CD8-positive, alpha-beta memory T cell (primary cell): ENCODE measurements at places on chromosomes 3 and 15. TPM values are rescaled to one million over a fixed set of nuclear protein-coding genes. Genes with fewer than 3 reads are reported as not detected.

PTX3 gene
- total RNA-seq, result not detected

CLEC3B gene
- not detected for total RNA-seq

ERICH6 gene
- 0.39 TPM for total RNA-seq

FBXO40 gene
- total RNA-seq, result not detected

DNA sequence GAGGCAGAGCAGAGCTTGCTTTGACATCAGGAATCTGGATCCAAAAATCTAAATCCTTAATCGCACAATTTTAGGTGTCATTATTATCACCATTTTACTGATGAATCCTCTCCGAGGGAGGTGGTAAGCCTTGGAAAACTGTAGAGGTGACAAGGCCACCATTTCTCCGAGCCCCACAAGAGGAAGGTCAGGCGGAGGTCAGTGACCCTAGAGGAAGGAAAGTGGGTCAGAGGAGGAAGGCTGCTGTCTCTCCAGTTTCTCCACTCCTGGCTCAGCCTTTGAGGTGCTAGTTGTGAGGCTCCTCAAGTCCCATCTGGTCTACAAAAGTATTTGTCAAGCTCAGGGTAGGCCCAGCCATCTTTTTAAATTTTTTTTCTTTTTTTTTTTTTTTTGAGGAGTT lies 3.2 kb downstream of the DVL3 start:
- H3K36me3 ChIP-seq, result no peaks in the 10 kb centered on the region
- H3K4me3 ChIP-seq, result no peak overlapping the region
- H3K4me1 ChIP-seq, result peaks cover 17% of the 10 kb centered on the region
- H3K27me3 ChIP-seq, result no peaks in the 10 kb centered on the region

GRCh38 chr15:45719490-45719889 lies 84.7 kb downstream of the SQOR start:
- DNase-seq, result no peak
- no peaks in the 10 kb centered on the region for H3K36me3 ChIP-seq

DNA sequence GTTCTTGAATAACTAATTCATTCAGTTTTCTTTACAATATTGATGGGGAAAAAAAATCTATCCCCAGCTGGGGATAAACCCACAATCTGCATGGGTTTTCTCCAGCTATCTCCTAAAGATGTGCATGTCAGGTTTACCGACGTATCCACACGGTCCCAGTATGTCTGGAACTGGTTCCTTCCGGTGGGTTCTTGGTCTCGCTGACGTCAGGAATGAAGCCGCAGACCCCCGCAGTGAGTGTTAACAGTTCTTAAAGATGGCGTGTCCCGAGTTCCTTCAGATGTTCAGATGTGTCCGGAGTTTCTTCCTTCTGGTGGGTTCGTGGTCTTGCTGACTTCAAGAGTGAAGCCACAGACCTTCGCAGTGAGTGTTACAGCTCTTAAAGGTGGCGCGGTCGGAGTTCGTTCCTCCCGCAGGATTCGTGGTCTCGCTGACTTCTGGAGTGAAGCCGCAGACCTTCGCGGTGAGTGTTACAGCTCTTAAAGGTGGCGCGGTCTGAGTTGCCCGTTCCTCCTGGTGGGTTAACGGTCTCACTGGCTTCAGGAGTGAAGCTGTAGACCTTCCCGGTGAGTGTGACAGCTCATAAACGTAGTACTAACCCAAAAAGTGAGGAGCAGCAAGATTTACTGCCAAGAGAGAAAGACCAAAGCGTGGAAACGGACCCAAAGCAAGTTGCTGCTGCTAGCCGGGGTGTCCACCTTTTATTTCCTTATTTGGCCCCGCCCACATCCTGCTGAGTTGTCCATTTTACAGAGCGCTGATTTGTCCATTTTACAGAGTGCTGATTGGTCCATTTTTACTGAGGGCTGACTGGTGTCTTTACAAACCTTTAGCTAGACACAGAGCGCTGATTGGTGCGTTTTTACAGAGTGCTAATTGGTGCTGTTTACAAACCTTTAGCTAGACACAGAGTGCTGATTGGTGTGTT lies 195.1 kb upstream of the NR2F2 start:
- H3K27ac ChIP-seq, result peak overlapping the region; percentile 9
- H3K4me1 ChIP-seq, result no peaks in the 10 kb centered on the region
- no peak for DNase-seq
- H3K36me3 ChIP-seq, result no peaks in the 10 kb centered on the region

GRCh38 chr3:72255791-72256559 lies 471.0 kb upstream of the PROK2 start:
- no peak overlapping the region for H3K27ac ChIP-seq
- DNase-seq, result peak; percentile 34
- peaks cover 38% of the 10 kb centered on the region for H3K4me1 ChIP-seq
- H3K27me3 ChIP-seq, result no peaks in the 10 kb centered on the region
- H3K4me3 ChIP-seq, result no peak overlapping the region
- no peaks in the 10 kb centered on the region for H3K36me3 ChIP-seq

GRCh38 chr3:71874618-71875017 lies 89.7 kb upstream of the PROK2 start:
- H3K27ac ChIP-seq, result no peak overlapping the region
- no peaks in the 10 kb centered on the region for H3K4me1 ChIP-seq
- H3K4me3 ChIP-seq, result no peak overlapping the region

DNA sequence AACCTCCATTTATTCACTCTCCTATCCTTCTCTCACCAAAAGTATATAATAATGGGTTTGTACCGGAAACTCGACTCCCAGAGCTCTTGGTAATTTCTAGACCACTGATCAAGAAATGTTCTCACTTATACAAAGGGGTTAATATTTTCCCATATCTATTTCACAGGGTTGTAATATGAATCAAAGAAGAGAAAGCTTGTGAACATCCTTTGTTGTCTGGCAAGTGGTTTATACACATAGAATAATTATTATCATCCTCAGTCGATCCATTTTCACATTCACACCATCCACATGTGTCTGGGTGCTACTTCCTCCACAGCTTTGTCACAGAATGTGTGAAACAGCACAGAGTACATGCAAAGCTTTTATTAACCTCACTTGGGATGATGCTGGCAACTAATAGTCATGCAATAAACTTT lies 29.9 kb upstream of the STT3B start:
- H3K36me3 ChIP-seq, result no peaks in the 10 kb centered on the region
- no peaks in the 10 kb centered on the region for H3K27me3 ChIP-seq
- DNase-seq, result peak; percentile 51
- no peak overlapping the region for H3K27ac ChIP-seq
- H3K4me3 ChIP-seq, result no peak overlapping the region

DNA sequence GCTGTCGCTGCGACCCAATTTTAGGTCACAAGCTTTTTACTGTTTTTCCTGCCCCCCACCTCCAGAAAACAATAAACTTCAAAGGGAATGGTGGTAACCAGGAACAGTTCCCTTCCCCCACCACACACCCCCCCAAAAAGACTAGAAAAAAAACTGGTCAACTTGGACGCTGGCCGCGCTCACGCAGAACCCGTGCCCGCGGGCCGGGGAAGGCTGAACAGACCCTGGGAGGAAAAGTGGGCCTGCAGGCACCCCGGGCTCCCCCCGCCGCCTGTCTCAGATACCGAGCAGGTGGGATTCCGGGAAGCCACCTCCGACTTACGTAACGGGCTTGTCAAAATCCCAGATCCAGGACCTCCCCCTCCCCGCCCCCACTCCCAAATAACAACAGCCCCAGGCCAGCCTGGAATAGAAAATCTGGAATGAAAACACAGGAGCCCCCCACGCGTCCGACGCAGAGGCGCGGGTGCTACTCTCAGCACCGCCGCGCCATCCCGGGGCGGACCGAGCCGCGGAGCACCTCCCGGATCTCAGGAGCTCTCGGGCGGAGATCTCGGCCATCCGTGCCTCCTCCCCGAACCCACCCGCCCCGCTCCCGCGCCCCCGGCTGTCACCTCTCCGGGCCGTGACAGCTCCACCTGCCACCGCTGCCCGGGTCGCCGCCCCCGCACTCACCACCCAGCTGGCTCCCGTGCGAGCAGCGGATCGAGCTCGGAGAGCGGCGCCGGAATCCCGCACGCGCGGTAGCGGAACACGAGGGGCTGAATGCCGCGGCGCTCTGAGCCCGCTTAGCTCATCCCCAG lies 557 bp downstream of the DENND4A start:
- H3K4me1 ChIP-seq, result peaks cover 36% of the 10 kb centered on the region
- H3K27ac ChIP-seq, result peak overlapping the region; percentile 92
- no peak for DNase-seq

DNA sequence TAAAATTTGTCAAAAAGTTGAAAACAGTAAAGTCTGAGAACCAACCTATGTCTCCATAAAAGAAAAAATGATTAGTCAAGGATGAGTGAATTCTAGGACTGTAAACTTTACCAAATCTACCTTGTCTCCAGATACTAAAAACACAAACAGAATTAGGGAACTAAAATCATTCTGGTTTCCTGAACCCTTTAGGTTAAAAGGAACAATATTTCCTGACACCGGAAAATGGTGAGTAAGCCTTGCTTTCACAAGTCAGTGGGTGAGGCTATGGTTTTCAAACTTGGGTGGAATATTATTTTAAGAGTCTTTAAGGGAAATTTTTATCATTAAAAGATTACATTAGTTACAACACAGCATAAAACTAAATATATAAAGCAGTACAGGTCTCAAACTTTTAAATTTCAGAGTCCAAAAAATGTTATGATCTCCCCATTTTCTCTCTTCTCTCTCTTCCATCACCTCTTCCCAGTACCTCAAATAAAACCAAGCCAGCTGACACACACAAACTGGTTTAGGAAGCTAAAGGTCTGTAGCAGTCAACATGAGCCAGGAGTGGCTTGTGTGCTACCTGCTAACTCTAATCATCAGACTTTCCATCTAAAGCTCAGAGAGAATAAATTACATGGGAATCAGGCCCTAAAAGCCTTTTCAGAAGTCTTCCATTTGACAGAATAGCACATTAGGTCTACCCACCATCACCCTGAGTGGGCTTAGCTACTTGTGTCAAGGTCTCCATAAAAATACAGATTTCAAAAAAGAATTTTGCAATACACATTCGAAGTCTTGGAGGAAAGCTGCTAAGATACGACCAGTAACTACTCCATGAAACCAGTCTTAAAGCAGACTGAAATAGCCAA lies 2.2 kb downstream of the SLC12A6 start:
- H3K27ac ChIP-seq, result no peak overlapping the region
- peak overlapping the region; percentile 89 for H3K4me3 ChIP-seq
- H3K27me3 ChIP-seq, result no peaks in the 10 kb centered on the region
